Germinal center (tissue), 1 donor: ENCODE measurements at places on chromosomes 2 and 18.

DNA sequence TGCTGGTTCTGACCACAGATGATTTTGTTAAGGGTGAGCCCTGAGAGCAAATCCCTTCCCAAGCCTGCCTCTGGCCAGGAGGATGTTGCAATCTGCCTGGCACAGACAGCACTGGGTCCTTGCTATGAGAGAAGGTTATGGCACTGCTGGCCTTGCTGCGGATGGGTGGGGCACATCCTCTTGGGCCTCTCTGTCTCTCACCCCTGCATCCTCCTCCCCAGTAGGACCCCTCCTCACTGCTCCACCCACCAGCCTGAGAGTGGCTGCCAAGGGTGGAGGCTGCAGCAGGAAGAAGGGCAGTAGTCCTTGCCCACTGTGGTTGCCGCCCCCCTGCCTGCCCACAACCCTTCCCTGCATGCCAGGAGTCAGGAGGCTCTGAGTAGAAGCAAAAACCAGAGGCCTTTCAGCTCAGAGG lies 180.9 kb downstream of the ZBTB7C start:
- no peak for DNase-seq

DNA sequence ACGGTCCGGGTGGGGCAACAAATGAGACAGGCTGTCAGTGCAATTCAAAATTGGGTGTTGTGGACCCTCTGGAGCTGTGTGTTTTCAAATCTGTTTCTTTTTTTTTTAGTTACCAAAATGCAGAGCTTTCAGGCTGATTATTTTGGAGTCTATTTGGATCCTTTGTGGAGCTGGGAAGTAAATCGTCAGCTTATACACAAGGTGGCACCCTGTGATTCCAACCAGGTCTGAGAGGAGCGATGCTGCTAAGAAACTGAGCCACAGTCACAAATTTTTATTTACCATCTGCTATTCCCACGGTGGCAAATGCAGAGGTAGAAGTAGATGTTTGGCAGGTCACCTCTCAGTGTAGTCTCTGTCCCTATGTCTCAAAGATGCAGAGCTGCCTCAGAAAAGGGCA lies 3.8 kb upstream of the EPC2 start:
- no peak for DNase-seq

DNA sequence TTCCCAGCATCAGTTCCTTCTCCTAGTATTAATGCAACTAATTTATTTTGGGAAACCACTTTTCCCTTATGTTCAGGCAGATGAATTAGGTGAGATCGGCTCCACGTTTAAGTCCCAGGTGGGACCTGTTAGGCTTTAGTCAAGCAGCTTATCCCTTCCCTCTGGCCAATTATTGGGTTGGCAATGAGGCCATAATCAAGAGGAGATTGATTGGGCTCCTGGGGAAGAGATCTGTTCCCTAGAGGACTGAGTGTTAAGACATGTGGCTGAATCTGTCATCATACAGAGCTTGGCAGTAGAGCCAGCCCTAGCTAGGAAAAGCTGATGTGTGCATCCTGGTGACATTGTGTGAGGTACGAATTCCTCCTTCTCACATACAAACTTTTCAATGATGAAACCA lies 104.4 kb downstream of the PTH2R start:
- no peak for DNase-seq

GRCh38 chr18:43680096-43680495 lies 402.8 kb upstream of the SYT4 start:
- no peak for DNase-seq

DNA sequence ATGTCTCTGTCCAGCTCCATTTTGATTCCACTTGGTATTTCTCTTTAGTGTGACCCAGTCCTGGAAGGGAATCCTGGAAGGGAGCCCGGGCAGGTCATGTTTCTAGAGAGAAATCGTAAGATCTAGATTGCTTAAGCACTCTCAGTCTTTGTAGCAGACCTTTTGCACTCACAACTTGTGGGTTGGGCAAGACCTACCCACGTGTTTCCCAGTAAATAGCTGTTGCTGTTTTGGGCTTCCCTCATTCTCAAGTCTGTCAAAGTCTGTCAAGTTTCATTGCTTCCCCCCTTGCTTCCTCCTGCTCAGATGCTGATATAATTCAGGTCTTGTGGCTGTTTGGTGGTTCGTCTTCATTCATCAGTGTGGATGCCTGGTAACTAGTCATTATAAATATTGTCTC lies 17.4 kb upstream of the NEMP2 start:
- DNase-seq, result no peak

DNA sequence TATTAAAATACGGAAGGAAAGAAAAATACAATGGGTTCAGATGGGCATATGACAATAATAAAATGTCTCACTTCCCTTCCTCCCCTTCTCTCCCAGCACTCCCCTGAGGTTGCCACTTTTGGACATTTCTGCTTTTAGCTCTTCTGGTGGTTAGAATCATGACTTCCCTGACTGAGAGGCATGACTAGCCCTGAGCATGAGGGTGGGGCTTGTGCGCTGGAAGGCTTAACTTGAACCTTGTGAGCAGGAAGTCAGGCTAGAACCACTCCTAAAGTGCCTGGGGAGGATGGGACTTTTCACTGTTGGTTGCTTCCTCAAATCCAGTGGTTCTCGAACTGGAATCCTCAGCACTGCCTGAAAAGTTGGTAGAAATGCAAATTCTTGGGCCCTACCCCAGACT lies 19.7 kb upstream of the ARHGAP25 start:
- DNase-seq, result peak; percentile 70
